Endothelial cell (in vitro differentiated cells): ENCODE measurements at places on chromosomes 3 and 15.

- DNase-seq: no peak
Measured at GRCh38 chr15:56454836-56455235, 10.1 kb downstream of the MNS1 start.

DNA sequence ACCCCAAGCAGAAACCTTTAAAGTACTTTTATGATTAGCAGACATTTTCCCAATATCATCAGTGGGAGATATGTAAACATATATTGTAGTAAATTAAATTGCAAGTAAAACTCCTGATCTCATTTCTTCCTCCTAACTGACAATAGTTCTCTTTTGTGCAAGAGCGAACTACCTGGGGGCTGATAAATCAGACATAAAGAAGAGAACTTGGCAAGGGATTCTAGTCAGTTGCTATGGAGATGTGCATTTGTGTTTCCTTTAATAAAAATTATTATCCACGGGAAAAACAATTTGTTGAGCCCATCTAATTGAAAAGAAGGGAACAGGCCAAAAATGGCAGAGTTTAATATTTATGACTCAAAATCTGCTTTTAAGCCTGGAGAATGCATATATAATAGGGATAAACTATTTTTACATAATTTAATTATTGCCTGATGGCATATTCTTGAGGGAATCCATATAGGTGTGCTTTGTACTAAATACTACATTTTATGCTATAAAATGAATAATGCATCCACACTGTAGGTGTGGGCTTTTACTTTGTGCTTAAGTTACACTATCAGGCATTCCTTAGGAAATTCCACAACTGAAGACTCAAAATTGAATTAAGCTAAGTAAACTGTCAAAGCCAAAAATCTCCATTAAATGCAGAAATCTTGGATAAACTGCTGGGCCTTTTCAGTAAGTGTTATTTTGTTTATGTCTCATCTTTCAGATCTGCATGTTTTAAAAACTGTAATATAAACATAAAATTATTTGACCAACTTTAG, 258.1 kb downstream of the ERC2 start:
- no peak for DNase-seq

DNA sequence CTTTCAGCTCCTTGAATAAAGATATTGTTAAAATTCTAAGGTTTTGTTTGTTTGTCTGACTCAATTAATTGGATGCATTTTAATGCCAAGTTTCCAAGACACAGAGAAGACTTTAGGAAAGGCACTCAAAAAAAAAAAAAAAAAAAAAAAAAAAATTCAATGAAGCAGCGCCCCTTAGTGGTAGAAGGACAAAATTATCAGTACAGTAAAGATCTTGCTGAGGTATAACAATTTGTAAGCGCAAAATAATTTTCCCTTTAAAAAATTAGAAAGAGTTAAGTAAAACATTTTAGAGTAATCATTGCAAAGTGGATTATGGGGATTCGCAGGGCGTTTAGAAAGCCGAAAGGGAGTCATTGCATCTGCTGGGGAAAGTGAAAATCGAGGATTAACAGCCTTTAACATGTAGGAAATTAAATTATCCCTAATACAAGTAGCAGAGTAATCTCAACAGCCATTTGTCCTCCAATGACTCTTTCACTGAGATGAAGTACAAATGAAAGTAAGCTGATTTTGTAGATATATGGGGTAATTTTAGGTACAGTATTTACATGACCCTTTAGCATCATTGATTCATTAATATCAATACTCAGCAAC, 5.8 kb upstream of the DIS3L start:
- no peak for DNase-seq

DNA sequence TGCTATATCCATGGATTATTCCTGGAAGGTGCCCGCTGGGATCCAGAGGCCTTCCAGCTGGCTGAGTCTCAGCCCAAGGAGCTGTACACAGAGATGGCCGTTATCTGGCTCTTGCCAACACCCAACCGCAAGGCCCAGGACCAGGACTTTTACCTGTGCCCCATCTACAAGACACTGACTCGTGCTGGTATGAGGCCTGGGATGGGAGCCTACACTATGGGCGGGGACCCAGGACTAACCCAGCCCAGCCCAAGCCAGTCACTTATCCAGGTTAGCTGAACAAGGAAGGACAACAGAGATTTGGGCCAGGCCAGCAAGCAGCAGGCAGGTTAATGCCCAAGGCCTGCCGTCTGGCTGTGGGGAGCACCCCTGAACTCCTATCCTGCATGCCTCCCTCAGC, 45.3 kb downstream of the SEMA3G start:
- DNase-seq: no peak

DNA sequence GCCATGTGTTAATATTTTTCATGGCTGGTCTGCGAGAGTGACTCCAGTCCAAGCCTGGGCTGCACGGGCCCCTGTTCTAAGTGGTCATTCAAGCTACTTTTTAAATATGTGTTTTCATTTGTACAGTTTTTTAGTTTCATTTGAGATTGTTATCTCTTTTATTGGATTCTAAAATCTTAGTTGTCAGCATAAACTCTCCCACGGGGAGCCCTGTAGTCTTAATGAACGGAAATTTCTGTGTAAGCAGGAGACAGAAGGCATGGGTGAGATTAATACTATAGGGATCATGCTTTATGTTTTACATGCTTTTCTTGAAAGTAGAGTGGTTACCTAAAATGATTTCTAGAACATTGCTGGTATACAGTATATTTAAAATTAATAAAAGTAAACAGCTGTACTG, 373.1 kb upstream of the SLCO3A1 start:
- no peak for DNase-seq

DNA sequence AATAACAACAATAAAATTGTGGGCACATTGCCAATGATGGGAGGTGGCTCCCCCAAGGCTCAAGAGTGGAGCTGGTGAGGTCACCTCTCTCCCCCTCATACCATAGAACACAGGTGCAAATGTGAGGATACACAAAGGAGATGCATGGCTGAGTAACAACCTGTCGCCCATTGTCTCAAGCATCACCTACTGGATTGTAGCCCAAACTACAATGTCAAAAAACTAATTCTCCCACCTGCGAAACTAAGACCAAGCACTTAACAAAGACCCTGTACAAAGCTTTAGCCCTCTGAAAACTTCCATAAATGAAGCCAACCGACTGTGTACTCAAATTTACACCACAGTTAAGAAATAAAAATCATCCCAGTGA, 50.4 kb upstream of the IGSF11 start:
- no peak for DNase-seq

GRCh38 chr3:109018828-109019227, 65.1 kb upstream of the GUCA1C start:
- no peak for DNase-seq

- DNase-seq: peak; percentile 28
Measured at GRCh38 chr3:53161820-53162671, 1.0 kb downstream of the PRKCD start.

DNA sequence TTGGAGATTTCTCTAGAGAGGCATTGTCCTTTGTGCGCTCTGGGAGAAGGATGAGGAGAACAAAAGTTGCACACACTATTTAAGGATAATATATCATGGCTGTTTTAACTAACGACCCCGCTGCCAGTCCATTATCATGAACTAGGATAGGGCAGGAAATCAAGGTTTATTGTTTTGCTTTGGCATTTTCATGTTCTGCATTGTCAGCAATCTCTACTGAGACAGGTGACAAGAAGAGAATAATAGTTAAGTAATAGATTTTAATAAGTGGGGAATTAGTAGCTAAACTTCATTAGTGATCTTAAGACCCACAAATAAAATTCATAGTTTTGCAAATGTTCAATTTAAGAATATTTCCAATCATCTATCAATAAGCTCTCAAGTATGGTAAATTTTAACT, 20.6 kb upstream of the GMNC start:
- DNase-seq: no peak

- no peak for DNase-seq
Measured at GRCh38 chr3:9104121-9104520, 140.8 kb upstream of the RAD18 start.

GRCh38 chr15:74983725-74984231, 11.6 kb upstream of the SCAMP5 start:
- no peak for DNase-seq

GRCh38 chr3:25603703-25604102, 61.0 kb downstream of the TOP2B start:
- DNase-seq: no peak
